ENCODE measurements at places on chromosomes 1 and 21.

GRCh38 chr1:241810769-241811405 lies 37.1 kb upstream of the EXO1 start:
- DNase-seq = no peak

- DNase-seq = no peak
Measured at GRCh38 chr1:208807446-208808127, 563.4 kb upstream of the PLXNA2 start.

DNA sequence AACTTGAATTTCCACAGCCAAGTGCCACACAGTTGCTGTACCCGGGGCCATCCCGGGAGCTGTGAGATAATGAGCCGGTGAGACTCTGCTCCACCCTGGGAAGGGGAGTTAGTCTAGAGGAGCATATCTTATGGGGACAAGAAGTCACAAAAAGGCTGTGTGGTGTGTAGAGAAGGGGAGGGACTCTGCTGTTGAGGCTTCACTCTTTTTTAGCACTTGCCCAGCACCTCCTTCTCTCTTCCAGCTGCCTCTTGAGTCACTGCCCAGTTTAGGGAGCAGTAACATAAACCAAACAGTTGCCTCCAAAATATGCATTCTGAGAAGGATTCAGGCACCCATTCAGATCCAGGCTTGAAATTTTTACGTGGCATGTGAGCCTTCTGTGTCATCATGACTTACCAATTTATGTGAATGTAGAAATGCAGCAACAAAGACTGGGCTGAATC lies 744 bp upstream of the WDR26 start:
- no peak for DNase-seq

- no peak for DNase-seq
Measured at GRCh38 chr21:43954896-43955295, 57.2 kb upstream of the TRAPPC10 start.

GRCh38 chr1:70361727-70362398 lies 7.3 kb upstream of the ANKRD13C start:
- no peak for DNase-seq

DNA sequence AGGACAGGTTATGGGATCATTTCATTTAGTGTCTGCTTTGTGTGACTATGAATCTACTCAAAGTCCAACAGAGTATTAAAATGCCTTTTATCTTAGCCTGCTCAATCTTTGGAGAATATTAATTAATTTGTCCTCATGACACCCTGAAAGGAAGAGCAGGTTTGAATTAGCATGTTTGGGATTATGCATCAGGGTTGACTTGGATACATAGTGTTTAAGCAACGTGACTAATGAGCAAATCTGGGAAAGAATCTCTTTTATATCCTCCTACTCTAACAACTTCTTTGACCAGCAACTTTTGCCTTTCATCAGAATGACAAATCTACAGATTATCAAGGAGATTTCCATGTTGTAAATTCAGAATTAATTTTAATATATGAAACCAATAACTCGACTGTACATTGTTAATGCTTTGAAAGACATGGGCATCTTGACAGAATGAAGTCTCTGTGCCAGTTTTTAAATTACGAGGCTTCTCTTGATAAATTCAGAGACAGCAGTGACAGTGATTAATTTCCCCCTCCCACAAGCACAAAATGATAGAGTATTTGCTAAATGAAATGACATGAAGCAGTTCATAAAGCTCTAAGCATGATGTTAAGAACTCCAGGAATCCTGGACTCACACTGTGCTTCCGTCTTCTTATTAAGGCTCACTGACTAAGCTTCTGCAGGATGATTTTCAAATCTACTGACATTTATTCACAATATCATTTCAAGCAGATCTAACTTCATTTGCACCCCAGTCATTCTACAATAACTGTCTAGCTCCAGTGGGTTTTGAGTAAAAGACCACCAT lies 156.5 kb downstream of the PCNX2 start:
- DNase-seq = no peak

DNA sequence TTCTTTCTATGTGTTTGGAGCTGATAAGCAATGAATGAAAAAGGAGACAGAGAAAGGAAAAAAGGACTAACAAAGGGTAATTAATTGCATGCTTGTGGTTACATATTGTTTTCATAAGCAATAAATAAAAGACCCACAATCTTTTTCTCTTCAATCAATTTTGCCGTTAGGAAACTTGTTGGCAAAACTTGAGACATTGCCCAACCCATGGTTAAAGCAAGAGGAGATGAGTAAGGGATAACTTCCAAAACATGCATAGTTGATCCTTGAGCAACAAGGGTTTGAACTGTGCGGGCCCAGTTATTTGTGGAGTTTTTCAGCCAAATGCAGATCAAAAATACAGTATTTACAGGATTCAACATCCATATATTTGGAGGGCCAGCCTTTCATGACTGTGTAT lies 572.4 kb downstream of the AMY1C start:
- DNase-seq = no peak
